ENCODE measurements at places on chromosomes 5 and 9. TPM values are rescaled to one million over a fixed set of nuclear protein-coding genes. Genes with fewer than 3 reads are reported as not detected.

DNA sequence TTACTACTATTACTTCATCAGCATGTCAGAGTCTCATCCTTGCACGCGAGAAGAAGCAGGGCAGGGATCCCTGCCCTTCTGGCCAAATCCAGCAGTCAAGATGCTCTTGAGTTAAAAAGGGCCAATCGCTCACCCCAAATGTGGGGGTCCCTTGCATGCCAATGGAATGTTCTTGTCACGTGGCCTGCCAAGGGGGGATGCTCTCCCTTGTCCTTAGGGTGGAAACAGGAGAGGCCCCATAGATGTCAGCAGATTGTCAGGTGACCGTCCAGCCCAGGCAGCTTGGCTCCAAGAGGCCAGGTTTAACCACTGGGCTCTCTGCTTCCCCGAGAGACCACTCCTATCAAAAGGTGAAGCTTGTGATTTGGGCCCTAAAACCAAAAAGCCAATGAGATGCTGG, 25.3 kb upstream of the DUSP1 start:
- H3K4me1 ChIP-seq = no peaks in the 10 kb centered on the region
- no peaks in the 10 kb centered on the region for H3K36me3 ChIP-seq
- H3K4me3 ChIP-seq = no peak overlapping the region
- H3K27me3 ChIP-seq = no peaks in the 10 kb centered on the region
- no peak for DNase-seq

DNA sequence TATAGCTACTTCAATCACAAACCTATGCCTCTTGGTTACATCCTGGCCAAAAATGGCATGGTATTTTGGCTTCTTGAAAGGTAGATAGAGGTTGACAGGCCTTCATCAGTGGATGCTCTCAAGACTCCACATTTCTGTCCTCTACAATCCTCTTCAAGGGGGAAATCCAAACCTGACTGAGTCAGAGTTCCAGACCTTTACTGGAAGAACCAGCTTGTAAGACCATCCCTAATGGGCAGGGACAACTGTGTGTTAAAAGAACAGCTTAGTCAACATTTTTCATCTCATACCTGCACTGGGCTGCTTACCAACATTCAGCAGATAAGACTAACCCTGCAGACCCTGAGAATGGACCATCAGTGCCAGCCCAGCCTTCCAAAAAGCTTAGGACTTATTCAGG, 155.7 kb downstream of the CDK5RAP2 start:
- H3K27ac ChIP-seq = no peak overlapping the region
- H3K36me3 ChIP-seq = 0 out of 2 replicates have a peak, but pooled peaks cover 2% of the 10 kb centered on the region
- DNase-seq = no peak
- H3K4me1 ChIP-seq = no peaks in the 10 kb centered on the region
- H3K27me3 ChIP-seq = no peaks in the 10 kb centered on the region
- H3K4me3 ChIP-seq = no peak overlapping the region

- DNase-seq = no peak
- no peak overlapping the region for H3K27ac ChIP-seq
- no peak overlapping the region for H3K4me3 ChIP-seq
- H3K36me3 ChIP-seq = no peaks in the 10 kb centered on the region
Measured at GRCh38 chr5:181203093-181203711, 1.8 kb downstream of the TRIM7 start.

GRCh38 chr9:35691334-35691650, 1.6 kb upstream of the TPM2 start:
- peaks cover 15% of the 10 kb centered on the region for H3K4me1 ChIP-seq
- DNase-seq = no peak
- H3K27ac ChIP-seq = no peak overlapping the region
- H3K36me3 ChIP-seq = peaks cover 4% of the 10 kb centered on the region
- peak overlapping the region; percentile 79 for H3K4me3 ChIP-seq
- no peaks in the 10 kb centered on the region for H3K27me3 ChIP-seq

Gene PDE6A
- total RNA-seq = not detected

Gene NTRK2
- 0.08 TPM for total RNA-seq

All from H1 (cell line).